Lung microvascular endothelial cell (primary cell): ENCODE measurements at places on chromosomes 7 and 10. TPM values are rescaled to one million over a fixed set of nuclear protein-coding genes. Genes with fewer than 3 reads are reported as not detected.
A peak's percentile ranks its signal among the peaks of the same experiment; 100 is the strongest.

Gene NPC1L1
- not detected in 2 replicates for total RNA-seq

DNA sequence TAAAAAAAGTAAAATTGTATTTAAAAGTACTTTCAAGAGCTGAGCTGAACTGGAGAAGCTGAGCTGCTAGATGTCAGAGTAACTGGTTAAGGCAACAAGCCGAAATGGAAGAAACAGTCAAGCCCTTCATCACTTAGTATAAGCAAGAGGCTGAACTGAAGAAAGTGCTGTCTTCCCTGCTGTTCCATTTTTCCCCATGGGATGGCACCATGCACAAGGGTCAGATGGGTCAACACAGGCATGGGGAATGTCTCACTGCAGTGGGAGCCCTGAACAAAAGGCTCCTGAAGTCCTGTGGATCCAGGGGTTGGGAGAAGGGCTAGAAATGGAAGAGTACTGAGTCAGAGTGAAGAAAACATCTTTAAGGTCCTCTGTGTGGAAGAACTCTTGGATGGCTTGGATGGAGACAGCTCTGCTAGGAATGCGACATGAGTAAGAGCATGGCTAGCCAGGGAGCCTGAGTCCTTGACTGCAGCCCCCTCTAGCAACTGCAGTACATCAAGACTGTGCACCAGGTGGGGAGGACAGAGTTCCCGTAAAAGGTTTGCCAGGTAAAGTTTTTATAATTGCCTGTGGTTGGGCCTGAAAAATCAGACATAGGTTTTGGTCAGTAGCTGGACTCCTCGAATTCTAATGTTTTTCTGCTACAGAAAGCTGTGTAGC lies 348.3 kb downstream of the GPR158 start:
- DNase-seq, result no peak

DNA sequence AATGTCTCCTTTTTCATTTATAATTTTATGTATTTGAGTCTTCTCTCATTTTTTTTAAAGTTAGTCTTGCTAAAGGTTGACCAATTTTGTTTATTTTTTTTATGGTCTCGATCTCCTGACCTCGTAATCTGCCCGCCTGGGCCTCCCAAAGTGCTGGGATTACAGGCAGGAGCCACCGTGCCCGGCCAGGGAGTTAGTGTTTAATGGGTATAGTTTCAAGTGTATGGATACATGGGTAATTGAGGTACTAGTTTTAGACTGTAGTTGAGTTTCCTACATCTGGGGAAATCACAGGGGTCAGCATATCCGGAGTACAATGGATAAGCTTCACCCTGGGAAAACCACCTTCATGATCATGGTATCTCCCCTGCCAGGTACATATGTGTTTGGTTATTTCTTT lies 267.3 kb upstream of the KCND2 start:
- no peak for DNase-seq

DNA sequence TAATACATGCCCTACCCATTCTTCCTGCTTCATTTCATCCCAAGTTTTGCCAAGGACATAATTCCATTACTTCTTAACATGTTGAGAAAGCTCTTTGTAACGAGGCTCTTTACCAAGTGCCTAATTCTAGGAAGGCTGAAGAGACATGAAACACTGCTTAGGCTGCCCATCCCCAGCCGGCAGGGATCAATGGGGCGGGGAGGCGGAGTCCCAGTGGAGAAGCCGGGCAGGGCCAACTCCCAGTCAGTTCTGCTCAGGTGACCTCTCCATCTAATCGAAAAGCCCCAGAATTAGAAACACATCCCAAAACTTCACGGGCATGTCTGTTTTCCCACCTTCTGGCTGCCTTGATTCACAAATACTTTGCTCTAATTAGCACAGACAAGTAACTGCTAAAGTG lies 89.5 kb upstream of the LYZL1 start:
- DNase-seq, result no peak

Gene LRMDA
- 8.1 and 17.3 TPM in 2 replicates for total RNA-seq

GRCh38 chr7:115869190-115869589 lies 161.4 kb downstream of the TFEC start:
- no peak for DNase-seq

DNA sequence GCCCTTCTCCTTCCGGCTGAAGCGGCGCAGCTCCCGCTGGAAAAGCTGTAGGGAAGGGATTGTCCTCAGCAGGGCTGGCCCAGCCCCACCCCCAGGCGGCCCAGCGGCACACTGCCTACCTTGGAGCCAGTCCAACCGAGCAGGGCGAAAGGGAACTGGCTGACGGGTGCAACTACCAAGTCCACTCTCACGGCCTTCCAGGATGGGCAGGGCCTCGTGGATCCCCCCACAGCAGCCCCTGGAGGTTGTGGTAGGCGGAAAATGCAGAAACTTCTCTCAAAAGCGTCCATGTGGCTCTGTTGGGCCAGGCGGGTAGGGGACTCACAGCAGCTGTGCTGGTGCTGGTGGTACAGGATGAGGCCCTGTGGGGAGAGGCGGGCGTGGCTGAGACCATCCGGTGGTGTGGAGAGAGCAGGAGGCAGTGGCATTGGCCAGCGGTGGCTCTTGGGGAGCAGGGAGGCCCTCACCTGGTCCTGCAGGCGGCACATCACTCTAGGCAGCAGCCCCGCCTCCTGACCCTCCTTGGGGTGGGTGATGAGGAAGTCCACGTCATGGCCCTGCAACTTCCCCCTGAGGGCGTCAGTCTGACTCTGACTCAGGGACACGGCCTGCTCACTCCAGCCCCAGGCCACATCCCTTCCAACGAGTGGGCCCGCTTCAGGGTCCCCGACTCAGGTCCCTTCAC lies 8.4 kb upstream of the PGAM2 start:
- DNase-seq, result peak; percentile 89

- peak; percentile 17 for DNase-seq
Measured at GRCh38 chr10:47354165-47354564, 6.0 kb downstream of the RBP3 start.

Gene TMEM184A
- under 0.01 TPM in 2 replicates for total RNA-seq
